ENCODE measurements at places on chromosomes 7 and 10. TPM values are rescaled to one million over a fixed set of nuclear protein-coding genes. Genes with fewer than 3 reads are reported as not detected.

VWDE gene
- not detected for total RNA-seq

FOXK1 gene
- total RNA-seq = 37.7 TPM

TNS3 gene
- total RNA-seq = 13.6 TPM

SPDYE16 gene
- not detected for total RNA-seq

KCP gene
- 0.17 TPM for total RNA-seq

UPP1 gene
- total RNA-seq = 13.2 TPM

BAG3 gene
- total RNA-seq = 15.5 TPM

SLC26A5 gene
- 0.85 TPM for total RNA-seq

CCDC3 gene
- 1.4 TPM for total RNA-seq

DNA sequence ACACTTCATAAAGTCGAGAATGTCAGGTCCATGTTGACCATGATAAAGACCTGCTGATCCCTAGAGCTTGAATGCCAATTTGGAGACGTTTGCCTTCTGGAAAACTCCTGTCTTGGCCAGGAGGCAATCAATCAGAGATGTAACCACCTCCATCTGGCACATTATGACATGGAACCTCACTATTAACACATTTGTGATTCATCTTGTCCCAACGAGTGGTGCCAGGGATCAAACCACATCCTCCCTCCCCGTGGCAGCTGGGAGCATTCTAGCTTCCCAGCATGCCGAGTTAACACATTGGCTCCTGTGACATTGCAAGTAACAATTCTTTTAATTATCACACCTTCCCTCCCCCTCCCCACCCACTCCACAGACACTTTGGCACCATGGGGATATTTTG, 84.0 kb upstream of the PPP1R17 start:
- DNase-seq = no peak

DNA sequence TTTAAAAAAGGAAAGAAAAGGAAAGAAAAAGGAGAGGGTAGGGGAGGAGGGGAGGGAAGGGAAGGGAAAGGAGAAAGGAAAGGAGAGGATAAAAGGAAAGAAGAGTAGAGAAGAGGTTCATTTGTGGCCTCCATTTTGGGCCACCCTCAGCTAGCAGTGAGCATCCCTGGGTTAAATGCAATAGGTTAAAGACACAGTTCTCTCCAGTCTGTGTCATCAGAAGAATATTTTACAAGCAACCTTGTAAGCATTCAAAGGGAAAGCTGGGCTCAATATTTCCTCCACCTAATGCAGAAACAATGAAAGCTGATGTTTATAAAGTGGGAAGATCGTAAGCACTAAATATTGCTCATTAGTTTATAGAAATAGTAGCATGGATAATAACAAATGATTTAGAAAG, 219.1 kb upstream of the PITRM1 start:
- no peak for DNase-seq

DNA sequence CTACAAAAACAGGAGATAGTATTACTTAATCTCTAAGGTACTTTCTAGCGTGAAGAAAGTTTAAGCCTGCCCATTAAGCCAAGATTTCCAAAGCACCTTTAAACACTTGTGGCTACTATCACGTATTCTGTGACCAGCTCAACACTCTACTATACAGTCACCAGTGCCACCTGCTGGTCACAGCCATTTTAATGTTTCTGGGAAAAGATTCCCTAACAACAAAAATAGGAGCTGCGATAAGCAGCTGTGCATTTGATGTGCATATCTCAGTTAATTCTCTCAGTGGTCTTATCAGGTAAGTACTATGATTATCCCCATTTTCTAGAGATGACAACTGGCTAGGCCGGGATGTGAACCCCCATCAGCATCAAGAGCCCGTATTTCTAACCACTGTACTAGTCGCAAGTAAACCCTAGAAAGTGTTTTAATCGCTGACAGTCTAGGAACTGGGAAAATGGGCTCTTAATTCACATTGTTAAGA, 860 bp downstream of the SEC31B start:
- peak; percentile 80 for DNase-seq

DNA sequence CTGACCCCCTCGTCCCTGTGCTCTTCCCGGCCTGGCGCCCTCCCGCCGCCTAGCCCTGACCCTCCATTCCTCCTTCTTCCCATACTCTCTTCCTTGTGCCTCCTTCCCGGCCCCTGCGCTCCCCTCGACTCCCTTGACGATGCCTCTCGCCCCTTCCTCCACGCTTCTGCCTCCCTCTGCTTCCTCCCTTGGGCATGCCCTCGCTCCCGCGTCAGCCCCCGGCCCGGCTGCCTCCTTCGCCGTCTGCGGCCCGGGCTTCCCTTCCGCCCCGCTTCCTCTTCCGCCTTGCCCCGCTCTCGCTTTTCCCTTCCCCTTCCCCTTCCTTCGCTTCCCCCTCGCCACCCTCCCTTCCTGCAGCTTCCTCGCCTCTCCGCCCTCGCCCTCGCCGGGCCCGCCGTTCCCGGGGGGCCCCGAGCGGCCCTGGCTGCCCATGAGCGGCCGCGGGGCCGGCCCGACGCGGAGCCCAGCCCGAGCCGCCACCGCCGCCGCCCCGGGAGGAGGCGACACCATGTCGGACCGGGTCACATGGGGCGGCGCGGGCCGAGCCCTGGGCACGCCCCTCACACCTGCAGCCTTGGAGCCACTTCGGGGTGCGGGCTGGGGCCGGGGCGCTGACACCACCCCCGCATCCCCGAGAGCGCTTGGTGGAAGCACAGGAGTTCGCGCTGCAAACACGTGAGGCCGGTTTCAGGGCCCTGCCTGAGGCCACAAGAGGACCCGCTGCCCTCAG, at the start of gene FBXW4:
Gene FBXW4, minus strand, starts transcription at position 497 of the 730 bp plus-strand sequence. Its CDS starts 65 bp downstream, at position 432.
- peak; percentile 50 for DNase-seq

GRCh38 chr7:47505312-47506007, 76.5 kb downstream of the TNS3 start:
- DNase-seq = no peak

DNA sequence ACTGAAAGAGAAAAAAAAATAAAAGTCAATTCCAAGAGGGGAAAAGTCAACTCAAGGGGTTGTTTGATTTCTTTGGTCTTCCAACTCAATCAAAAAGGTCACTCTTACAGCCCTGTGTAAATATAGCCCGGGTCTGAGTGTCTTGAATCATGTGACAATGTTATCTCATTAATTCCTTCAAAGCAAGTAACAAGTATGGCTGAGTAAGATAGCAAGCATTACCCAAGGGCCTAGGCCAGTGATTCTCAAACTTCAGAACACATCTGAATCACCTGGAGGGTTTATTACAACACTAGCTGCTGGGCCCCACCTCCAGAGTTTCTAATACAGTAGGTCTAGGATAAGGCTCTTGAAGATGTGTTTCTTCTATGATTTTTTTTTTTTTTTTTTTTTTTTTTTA, 125.0 kb downstream of the PRLHR start:
- DNase-seq = no peak

DNA sequence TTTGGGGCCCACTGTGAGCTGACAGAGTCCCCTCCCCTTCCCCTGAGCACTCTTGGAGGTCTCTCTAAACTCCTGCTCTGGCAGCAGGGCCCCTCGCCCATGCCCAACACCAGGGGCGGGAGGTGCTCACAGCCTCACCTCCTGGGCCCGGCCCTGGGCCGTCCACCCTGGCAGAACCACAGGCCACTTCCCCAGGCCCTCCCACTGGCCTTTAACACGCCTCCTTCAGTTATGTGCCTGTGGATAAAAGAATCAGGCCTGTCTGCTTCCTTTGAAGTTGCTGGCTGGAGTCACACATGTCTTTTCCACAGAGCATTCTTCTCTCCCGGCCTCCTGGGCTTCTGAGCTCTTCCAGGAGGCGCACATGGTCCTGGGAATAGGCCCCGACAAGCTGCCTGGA, 10.2 kb downstream of the MYL10 start:
- DNase-seq = no peak

DNA sequence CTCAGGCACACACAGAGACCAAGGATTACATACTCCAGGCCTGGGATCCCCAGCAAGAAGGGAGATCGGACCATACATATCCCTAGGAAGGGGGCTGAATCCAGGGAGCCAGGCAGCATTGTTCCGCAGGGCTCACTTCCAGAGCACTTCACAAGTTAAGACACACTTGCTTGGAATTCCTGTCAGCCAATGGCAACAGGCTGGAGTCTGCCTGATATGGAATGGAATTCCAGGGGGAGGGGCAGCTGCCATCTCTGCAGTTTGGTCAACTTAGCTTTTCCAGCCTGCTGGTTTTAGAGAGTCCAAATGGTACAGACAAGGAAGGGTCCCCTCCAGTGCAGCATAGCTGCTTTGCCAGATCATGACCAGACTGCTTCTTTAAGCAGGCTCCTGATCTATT, 290.0 kb upstream of the GLI3 start:
- DNase-seq = no peak

GRCh38 chr10:118041316-118041715, 5.4 kb downstream of the RAB11FIP2 start:
- DNase-seq = peak; percentile 73

DNA sequence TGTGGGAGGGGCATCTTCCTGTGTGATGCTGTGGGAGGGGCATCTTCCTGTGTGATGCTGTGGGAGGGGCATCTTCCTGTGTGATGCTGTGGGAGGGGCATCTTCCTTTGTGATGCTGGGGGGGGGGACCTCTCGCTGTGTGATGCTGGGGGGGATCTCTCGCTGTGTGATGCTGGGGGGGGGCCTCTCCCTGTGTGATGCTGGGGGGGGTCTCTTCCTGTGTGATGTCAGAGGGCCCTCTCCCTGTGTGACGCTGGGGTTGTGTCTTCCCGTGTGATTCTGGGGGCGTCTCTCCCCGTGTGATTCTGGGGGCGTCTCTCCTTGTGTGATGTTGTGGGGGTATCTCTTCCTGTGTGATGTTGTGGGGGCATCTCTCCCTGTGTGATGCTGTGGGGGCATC, 27.9 kb upstream of the DPYSL4 start:
- no peak for DNase-seq

- DNase-seq = peak; percentile 21
Measured at GRCh38 chr7:32515890-32516550, 20.7 kb downstream of the AVL9 start.

GRCh38 chr10:48550071-48550691, 54.7 kb downstream of the ARHGAP22 start:
- DNase-seq = peak; percentile 61

- no peak for DNase-seq
Measured at GRCh38 chr10:50832171-50832751, 53.2 kb downstream of the A1CF start.

- no peak for DNase-seq
Measured at GRCh38 chr10:31069411-31069810, 37.7 kb upstream of the ZNF438 start.

GRCh38 chr7:70752794-70753241, 379.1 kb upstream of the GALNT17 start:
- no peak for DNase-seq

DNA sequence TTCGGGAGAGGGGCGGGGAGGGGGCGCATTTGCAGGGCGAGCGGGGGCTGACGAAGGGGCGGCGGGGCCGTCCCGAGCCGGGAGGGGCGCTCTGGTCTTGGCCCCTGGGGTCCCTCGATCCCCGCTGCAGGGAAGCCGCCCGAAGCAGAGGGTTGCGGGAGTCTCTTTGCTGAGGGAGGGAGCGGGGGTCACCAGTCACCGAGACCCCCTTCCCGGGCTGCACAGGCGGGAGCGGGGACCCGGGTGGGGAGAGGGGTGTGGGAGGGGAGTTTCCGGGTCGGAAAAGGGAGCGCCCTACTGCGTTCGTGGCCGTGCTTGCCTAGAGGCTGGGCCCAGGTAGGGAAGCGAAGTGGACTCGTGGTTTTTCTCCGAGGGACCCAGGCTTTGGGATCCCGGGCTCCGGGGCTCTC, 422 bp downstream of the AP1S1 start:
- DNase-seq = no peak

DNA sequence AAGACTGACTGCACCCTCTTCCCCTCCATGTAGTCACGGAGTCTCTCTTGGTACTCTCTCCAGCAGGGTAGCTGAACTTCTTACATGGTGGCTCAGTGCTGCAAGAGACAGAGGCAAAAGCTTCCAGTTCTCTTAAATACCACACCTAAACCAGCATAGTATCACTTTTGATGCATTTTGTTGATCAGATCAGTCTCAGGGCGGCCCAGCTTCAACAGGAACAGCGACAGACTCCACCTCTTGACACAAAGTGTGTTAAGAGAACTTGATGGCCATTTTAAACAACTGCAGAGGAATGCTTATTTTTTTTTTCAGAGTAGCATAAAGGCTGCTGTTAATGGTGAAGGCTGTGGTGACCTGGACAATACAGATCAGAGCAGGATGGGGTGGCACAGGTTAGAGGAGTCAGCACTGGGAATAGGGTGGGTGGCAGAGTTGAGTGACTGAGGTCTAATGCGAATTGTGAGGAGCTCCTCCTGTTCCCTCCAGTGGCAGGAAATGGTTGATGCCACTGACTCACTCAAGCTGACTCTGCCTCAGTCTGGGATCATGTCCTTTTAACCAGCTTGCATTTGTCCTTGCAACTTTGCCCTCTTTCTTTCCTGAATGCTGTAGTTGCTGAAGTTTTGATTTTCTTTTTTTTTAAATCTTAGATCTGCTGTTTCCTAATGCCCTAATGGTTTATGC, 17.3 kb downstream of the MGAM start:
- no peak for DNase-seq

DNA sequence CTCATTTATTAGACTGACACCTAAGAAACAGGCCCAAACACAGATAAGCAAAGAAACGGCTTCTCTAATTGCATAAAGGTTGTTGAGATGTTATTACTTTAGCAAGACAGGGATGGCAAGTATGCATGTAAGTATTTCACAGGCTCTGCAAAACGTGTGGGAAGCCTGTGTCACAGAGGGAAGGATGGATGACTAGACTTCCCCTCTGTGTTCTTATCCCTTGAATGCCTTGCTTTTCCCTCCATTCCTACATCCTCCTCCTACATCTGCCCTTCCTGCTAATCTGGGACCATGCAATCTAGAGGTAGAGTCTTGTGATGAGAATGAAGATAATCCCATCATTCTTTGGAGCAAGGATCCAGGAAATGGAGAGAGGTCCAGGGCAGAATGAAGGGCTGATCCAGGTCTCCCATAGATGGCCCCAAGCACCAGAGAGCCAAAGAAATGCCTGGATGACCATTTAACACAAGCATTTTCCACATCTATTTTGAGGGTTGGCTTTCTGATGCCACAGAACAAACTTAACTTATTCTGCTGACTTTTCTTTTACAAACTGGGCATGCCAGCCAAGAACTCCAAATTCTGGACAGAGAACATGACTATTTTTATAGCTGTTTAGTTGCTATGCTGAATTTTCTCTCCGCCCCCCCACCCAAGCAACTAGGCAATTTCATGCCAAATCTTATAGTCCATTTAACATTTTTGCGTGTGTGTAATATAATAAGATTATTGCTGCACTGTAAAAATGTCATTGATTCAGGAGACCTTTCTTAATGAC, 48.1 kb downstream of the NRP1 start:
- DNase-seq = peak; percentile 48

DNA sequence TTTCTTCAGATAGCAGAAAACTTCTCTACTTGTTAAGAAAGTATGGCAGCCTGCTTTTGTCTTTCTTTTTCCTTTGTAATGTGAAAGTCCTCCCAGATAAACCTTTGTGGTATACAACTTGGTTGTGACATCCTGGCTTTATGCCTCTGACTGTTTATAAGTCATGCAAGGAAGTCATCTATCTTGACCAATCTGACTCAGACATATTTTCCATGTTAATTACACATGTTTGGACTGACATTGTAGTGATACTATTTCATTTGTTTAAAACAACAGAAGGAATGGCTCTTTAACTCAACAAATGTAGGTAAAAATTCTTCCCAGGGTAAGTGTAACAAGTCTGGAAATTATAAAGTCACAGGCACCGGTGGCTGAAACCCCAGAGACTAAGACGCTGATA, 341.6 kb upstream of the MEOX2 start:
- peak; percentile 77 for DNase-seq

- no peak for DNase-seq
Measured at GRCh38 chr7:158291998-158292397, 295.6 kb downstream of the PTPRN2 start.
